ENCODE measurements at places on chromosomes 16 and 17.

DNA sequence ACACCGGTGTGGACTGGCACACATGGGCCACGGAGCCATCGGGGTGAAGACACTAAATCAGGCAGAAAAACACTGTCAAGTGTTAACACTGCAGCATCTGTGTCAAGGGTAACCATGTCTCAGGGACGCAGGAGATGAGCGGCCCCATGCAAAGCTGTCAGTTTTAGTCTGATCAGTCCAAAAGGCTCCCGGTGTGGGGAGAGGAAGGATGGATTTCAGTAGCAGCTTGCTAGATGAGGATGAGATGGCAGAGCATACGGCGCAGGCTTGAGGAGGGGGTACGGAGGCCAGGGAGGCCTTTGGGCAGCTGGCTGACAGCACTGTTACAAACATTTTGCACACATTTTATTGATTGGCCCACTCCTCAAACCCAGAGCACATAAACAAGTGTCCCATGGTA is 98.1 kb downstream of the GNAO1 start:
- no peak for DNase-seq

DNA sequence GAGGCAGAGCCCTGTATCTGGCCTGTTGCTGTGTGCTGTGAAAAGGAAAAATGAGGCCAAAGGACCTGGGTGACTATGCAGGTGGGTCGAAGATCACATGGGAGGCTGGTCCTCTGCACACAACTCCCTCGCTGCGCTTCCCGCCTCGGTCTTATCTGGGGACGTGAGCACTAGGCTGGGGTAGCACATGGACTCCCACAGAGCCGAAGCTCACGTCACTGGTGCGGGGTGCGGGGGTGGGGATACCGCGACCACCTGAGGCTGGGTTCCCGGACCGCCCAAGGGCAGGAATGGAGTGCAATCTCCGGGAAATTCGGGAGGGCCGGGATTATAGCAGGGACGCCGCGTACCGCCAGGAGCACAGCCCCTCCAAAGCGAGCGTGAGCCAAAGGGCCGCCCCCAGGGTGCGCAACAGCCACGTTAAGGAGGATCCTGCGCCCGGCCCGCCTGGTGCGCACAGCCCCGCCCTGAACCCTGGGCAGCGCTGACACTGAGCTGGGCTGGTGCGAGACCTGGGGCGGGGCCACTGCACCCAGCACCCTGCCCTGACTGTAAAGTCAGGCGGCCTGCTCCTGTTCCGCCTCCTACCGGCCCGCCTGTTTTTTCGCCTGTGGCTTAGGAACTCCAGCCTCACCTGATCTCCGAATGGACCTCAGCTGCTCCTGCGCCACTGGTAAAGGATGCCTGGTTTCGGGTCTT is 4.8 kb downstream of the MT1A start:
- DNase-seq: no peak

- DNase-seq: no peak
These were observed 336 bp upstream of the BMERB1 start for GRCh38 chr16:15434079-15434424.

DNA sequence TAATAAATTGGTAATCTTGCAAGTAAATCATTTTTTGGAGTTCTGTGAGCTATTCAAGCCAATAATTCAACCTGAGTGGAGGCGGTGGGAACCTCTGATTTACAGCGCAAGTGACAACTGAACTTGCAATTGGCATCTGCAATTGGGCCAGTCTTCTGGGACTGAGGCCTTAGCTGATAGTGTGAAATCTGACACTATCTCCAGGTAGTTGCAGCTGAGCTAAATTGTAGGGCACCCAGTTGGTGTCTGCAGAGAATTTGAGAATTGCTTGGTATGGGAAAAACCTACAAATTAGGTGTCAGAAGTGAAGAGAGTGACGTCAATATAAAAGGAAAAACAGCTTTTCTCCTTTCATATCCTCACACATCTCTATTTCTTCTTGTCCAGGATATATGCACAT is 1633.6 kb upstream of the GOT2 start:
- no peak for DNase-seq

DNA sequence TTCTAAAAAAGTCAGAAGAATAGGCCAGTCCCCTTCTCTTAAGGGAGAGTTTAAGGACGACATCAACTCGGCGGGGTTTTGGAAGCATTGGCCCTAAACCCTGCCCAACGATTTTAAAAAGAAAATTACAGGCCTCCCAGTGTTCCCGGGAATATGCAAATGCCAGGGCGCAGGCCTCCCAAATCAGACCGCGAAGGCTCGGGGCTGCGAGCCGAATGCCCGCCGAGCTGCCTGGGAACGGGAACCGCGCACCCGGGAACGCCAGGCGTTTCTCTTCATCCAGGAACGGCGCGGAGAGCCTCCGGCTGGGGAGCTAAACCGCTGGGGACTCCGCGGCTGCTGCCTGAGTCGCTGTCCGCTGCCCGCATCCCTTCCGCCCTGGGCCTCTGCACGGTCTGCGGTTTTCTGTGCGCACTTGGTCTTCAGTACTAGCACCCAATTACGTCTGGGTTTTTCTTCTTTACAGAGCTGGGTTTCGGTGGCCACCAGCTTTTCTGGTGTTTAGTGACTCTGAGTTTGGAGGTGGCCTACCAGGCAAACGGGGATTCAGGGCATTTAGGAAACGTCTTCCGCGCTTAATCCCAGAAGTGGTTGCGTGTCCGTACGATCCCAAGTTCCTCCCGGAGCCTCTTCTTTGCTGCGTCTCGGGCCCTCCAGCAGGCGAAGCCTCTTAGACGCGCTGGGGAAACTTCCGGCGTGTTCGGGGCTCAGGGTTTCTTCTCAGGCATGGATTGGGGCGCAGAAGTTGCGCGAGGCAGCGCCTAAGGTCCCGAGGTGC is 5.7 kb downstream of the IRX5 start:
- no peak for DNase-seq

DNA sequence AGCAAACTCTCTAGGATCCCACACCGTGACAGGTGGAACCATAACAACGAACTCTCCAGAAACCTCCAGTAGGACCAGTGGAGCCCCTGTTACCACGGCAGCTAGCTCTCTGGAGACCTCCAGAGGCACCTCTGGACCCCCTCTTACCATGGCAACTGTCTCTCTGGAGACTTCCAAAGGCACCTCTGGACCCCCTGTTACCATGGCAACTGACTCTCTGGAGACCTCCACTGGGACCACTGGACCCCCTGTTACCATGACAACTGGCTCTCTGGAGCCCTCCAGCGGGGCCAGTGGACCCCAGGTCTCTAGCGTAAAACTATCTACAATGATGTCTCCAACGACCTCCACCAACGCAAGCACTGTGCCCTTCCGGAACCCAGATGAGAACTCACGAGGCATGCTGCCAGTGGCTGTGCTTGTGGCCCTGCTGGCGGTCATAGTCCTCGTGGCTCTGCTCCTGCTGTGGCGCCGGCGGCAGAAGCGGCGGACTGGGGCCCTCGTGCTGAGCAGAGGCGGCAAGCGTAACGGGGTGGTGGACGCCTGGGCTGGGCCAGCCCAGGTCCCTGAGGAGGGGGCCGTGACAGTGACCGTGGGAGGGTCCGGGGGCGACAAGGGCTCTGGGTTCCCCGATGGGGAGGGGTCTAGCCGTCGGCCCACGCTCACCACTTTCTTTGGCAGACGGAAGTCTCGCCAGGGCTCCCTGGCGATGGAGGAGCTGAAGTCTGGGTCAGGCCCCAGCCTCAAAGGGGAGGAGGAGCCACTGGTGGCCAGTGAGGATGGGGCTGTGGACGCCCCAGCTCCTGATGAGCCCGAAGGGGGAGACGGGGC is 1.3 kb downstream of the SPN start:
- no peak for DNase-seq

DNA sequence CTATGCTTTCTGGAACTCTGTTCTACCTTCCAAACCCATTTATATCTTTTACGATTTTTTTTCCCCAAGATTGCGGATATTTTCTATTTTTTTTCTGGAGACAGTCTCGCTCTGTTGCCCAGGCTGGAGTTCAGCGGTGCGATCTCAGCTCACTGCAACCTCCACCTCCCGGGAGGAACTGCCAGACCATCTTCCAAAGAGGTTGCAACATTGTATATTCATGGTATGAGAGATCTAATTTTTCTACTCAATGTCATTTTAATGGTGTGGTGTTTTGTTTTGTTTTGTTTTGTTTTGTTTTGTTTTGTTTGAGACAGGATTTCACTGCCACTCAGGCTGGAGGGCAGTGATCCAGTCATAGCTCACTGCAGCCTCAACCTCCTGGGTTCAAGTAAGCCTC is 8.5 kb upstream of the BMERB1 start:
- DNase-seq: no peak

DNA sequence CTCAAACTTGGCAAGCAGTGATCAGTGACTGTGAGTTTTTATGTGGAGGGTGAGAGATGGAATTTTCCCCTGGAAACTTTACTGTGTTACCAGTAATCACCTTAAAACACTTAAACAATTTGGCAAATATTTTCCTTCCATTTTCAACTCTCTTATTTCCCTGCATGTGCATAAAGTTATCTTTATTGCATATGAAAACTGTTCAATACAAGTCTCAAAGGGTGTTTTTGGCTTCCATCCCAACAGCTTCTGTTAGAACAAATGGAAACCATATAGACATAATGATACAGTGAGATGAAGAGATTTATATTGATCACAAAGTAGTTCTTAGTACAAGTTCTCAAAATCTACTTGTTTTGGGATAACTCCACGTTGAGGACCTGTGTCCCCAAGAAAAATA is 36.4 kb upstream of the TANGO6 start:
- no peak for DNase-seq

GRCh38 chr17:82009413-82009812 is 13.3 kb downstream of the CENPX start:
- no peak for DNase-seq

DNA sequence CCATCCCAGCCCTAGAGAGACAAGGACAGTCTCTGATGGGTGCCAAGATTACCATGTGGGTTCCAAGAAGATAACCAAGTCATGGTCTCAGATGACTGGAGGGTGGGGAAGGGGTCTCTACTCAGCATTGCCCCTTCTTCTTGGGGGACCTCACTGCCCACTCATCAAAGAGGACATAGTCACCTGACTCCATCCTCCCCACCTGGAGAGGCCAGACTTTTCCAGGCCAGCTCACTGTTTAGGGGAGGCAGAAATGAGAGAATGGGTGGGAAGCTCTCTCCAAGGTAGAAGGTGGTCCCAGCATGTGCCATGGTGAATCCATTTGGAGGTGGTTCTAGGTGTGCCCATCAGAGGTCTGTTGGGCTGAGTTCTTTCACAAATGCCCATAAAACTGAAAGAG is 20.7 kb upstream of the IL21R start:
- no peak for DNase-seq

GRCh38 chr17:7224110-7224509 is 4.4 kb downstream of the ACADVL start:
- DNase-seq: no peak

DNA sequence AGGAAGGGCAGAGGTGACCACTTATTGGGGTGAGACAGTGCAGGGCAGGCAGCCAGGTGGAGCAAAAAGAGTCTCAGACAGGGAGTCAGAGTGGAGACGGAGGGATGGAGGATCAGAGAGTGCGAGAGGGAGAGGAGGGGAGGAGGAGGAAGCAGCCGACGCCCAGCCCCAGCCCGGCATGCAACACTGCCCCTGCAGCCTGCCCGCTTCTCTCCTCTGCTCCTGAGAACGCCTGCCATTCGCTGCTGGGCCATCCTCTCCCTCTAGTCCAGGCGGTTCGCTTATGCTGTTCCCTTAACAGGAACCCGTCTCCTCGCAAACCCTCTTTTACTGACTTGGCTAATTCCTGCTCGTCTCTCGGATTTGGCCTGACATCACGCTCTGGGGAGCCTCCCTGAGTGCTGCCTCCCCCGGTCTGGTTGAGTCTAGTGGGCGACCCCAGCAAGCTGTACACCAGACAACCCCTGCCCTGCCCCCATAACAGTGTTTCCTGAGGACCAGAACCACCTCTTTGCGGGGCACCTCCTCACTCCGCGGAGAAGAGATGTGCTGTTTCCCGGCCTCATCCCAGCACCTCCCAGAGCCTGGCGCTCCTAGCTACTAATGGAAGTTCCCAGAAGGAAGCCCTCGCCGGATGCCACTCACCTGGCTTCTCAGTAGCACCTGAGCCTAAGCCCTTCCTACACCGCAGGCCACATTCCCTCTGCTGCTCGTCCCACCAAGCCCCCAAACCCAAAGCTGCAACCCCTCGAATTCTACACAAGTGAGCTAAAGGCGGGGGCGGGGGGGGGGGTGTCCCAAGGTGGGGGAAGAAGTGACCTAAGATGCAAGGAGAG is 61.2 kb upstream of the CCL1 start:
- no peak for DNase-seq

- DNase-seq: no peak
These were observed 22.9 kb downstream of the MARVELD3 start for GRCh38 chr16:71648921-71649320.

DNA sequence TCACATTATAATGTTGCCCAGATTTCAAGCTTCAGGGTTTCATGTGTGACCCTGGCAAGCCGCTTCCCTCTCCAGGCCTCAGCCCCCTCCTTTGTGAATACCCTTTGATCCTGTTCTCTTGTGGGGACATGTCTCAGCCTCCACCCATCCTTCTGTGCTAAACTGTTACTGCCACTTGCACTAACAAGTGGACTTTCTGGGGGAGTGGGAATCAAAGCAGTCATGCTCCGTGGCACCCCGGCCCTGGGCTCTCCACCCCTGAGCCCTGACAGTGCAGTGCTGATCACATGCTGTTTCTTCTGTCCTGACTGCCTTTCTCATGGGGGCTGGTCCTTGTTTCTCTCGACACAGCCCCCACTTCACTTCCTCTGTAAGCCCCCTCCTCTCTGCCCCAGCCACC is 9.7 kb upstream of the DCAF7 start:
- no peak for DNase-seq

- no peak for DNase-seq
These were observed 9.7 kb upstream of the KIF18B start for GRCh38 chr17:44956998-44957981.

GRCh38 chr16:66516808-66517585 is 32.9 kb downstream of the TK2 start:
- DNase-seq: peak; percentile 95

DNA sequence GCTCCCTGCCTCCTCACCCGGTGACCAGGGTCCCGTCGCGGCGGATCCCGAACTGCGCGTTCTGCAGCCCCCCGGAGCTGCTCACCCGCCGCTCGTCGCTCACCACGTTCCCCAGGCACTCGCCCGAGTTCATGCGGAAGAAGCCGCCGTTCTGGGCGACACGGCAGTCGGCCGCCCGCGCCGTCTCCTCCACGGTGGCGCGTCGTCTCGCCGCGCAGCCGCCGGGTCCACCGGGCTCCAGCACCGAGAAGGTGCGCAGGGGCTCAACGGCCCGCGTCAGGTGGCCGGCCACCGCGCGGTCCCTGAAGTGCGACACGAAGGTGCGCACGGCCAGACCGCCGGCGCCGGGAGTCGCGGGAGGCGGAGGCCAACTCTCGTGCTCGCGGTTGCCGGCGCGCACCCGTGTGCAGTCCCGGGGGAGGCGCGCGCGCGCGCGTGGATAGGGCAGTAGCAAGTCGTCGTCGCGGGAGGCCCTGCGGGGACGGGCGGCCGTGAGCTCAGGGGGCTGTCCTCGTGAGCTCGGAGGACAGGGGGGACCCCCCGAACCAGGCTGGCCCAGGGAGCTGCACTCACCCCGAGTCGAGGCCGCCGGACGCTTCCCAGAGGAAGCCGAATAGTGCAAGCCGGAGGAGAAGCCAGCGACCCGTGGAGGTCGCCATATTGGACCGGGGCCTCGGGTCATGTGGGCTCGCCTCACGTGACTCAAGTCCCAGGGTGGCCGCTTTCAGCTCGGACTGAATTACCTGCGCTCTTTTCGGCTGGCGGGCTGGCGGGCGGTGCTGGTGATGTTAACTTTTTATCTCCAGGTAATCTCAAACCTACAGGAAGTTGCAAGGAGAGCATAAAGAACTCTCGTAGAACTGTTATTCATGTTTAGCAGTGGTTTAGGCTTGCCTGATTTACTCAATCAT is at the start of gene NAGPA:
Gene NAGPA (minus strand): TSS at position 680 of the 911 bp plus-strand sequence. CDS start 21 bp downstream, at position 659.
- peak; percentile 52 for DNase-seq

- DNase-seq: no peak
These were observed 14.2 kb downstream of the RAB40B start for GRCh38 chr17:82684228-82684841.
